ENCODE measurements at places on chromosomes 16 and 17.

DNA sequence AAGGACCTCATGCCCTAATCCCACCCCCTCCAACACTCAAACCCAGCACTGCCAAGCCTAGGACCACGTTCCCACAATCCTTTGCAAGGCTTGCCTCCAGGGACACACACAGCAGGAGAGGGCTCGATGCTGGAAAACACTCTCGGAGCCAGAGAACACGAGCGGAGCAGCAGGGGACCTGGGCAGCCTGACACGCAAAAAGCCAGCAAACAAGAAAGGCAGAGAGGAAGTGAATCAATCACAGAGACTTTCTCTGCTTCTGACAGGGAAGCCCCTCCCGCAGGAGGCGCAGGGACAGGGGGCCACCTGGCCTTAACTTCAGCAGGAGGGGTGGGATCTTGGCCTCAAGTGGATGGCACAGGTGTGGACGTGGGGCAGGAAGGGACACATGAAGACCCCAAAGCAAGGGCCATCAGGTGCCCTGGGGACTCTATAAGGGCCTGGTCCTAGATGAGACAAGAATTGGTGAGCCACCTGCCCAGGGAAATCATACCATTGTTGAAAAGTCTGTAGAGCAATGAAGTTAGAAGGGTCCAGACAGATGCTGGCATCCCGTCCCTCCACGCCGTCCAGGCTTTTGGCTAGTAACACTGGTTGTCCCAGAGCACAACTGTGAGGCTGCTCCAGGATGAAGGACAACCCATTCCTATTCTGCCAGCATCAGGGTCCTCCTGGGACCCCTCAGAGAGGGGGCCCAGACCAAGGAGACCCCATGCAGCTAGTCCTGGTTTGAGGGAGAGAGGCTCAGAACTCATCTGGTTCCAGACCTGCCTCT lies 2.2 kb downstream of the SDK2 start:
- no peak for DNase-seq

GRCh38 chr17:78993241-78993956 lies 13.7 kb upstream of the LGALS3BP start:
- no peak for DNase-seq

GRCh38 chr17:62775876-62776275 lies 32.2 kb downstream of the MARCHF10 start:
- DNase-seq = no peak

- DNase-seq = no peak
These were observed 184.8 kb upstream of the ZFHX3 start for GRCh38 chr16:73232555-73233328.

- no peak for DNase-seq
These were observed 1.6 kb downstream of the SLC47A2 start for GRCh38 chr17:19714542-19715411.

GRCh38 chr17:77148940-77149510 lies 8.3 kb downstream of the SEC14L1 start:
- DNase-seq = no peak

Measured in SK-N-MC (cell line).